Stimulated activated CD8-positive, alpha-beta memory T cell treated with anti-CD3 and anti-CD28 coated beads, Interleukin-7, amount 100 ng/mL, for 4 hours (primary cell): ENCODE measurements at places on chromosomes 16 and 17.
A peak's percentile ranks its signal among the peaks of the same experiment; 100 is the strongest.

GRCh38 chr17:44095647-44096496, 25.3 kb downstream of the G6PC3 start:
- no peak for DNase-seq

DNA sequence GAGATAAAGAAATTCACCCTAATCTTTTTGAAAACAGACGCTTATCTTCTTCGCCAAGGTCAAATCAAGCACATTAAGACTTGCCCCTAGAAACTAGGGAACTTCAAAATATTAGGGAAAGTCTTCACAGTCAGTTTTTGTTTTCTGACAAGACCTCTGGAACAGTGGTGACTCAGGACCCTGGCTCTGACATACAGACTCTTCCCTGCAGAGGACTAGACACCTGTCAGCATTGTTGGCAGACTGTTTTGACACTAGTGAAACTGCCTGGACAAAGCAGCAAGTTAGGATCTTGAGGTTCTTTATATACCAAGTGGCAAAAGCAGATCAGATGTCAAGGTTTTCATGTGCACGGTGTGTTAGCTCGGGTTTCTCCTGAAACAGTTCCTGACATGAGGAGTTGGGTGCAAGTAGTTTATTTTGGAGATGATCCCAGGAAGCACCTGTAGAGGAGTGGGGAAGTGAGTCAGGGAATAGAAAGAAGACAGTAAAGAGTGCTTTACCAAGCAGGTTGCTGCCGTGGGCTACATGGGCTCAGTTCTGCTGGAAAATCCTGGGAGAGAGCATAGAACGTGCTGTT, 182.0 kb upstream of the IRX5 start:
- DNase-seq: no peak

DNA sequence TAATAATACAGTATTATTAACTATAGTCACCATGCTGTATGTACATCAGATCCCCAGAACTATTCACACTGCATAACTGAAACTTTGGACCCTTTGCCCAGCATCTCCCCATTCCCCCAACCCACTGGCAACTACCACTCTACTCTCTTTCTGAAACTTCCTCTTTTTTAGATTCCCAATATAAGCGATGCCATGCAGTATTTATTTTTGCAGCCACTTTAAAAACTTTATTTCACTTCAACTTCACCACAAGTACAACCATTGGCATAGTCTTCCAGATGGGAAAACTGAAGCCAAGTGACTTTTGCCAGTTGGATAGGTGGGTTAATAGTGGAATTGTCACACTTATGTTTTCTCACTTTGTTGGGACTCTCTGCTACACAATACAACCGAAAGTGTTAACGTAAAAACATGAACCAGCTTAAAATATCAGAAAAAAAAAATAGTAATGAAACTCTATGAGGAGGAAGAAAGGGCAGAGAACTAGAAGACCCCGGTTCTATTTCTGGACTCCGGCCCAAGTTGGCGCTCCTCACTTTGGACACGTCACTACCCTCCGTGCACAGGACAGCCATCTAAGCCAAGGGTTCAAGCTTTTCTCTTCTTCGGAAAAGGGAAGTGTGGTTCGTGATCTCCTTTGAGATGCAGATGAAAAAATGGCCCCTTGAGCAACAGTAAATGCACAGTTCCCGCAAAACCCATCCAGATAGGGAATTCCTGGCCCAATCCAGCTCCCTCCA, 743 bp downstream of the SHCBP1 start:
- DNase-seq: no peak

- DNase-seq: no peak
Measured at GRCh38 chr16:57264950-57265371, 19.5 kb downstream of the PLLP start.

- no peak for DNase-seq
Measured at GRCh38 chr17:19787733-19788357, 39.7 kb upstream of the ALDH3A1 start.

DNA sequence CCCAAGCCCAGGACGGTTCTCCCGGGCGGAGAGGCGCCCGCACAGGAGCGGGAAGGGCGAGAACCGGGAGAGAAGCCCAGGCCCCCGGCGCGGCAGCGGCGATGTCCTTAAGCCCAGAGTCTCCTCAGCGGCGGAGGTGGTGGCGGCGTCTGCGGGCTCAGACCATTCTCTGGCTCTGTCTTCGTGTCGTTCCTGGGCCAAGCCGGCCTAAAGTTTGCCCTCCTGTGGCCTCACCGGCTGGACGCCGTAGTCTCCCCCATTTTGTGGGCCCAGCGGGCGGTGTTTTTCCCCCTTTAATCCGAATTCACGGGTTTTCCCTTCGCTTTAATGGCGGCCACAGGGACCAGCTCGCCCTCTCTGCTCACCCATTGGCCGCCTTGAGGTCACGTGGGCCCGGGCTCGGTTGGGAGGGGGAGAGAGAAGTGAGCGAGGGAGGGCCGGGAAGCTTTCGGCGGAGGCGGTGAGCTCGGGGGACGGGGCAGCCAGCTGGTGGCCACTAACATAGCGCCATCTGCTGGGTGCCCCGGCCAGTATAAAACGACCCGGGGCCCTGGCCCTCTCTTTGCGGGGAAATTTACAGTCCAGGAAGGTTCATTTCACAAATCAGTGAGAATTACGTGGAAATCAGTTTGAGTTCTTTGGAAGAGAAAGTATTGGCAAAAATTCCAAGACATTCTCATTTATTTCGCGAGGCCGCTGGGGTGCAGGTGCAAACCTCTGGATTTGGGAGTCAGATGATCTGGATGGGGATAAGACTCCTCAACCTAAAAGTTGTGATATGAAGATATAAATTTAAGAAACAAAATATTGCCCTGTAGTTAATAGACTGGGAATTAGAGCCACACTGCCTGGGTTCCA, 762 bp upstream of the MED13 start:
- peak; percentile 97 for DNase-seq

- no peak for DNase-seq
Measured at GRCh38 chr16:24540602-24541210, 1.3 kb downstream of the RBBP6 start.

DNA sequence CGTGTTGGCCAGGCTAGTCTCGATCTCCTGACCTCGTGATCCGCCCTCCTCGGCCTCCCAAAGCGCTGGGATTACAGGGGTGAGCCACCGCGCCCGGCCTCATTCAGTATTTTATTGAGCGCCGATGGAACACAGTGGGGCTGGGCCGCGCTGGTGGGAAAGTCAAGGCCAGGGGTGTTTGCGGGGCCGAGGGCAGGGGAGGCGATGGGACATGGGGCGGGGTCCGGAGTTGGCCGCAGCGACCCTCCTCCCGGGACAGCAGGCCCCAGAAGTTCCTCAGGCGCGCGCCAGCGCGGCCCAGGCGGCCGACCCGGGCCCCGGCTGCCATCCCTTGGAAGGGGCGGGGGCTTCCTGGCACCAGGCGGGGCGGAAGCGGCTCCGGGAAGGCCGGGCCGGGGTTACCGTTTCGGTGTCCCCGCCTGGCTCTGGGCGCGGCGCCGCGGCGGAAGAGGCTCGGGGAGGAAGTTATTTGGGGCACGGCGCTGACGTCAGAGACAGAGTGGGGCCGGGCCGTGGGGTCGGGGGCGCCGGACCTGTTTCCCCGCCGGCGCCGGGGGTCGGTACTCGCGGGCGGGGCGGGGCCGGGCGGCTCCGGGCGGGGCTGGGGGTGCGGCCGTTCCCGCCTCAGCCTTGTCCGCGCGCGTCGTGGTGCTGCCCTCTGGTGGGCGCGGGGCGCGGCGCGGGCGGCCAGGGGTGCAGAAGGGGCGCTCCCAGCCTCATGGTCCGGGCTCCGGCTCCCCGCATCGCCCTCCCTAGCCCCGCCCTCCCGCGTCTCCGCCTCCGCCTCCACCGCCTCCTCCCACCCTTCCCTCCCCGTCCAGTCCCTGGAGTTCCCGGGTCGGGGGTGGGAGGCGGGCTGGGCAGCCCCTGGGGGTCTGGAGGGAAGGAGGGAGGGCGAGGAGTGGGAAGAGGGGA, 952 bp upstream of the PRSS27 start:
- peak; percentile 66 for DNase-seq

GRCh38 chr17:50952013-50952412, 85.9 kb upstream of the TOB1 start:
- DNase-seq: no peak

DNA sequence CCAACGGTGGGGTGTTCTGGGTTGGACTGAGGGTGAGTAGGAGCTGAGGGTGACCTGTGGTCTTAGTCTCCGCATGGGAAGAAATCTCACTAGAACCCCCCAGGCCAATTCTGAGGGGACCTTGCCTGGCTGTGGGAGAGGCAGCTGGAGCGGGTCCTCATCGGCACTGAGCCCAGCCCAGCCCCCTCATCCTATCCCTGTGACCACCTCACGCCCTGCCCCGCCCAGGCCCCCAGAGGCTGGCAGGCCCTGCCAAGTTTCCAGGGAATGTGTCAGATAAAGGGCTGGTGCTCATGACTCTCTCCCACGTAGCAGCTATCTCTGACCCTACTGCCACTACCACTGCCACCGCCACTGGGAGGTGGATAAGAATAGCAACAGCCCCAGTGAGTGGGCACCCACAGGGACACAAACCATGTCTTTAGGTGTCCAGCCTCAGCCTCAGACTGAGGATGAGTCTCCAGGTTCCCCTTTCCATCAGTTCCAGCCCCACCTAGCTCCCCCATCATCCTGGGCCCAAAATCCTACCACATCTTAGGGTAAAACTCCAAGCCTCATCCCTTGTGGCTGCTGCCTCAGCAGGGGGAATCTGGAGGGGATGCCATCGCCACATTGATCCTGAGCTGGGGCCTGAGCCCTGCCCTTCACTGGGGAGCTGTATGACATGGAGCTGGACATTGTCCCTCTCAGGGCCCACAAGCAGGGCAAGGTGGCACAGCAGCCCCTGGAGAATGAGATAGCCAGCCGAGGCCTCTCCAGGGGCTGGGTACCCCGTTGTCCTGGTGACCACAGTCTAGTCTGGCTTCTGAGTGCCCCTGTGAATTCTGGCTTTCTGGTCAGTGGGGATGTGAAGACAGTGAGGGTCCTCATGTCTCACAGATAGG, 14.9 kb downstream of the CDH16 start:
- no peak for DNase-seq

DNA sequence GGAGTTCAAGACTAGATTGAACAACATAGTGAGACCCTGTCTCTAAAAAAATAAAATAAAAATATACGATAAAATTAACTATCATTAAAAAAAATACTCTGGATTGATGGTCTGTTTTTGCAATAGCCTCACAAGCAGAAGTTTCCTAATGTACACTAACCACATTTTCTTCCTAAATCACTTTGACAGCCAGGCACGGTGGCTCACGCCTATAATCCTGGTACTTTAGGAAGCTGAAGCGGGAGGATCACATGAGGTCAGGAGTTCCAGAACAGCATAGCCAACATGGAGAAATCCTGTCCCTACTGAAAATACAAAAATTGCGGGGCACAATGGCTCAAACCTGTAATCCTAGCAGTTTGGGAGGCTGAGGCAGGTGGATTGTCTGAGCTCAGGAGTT, 64.7 kb downstream of the HELZ start:
- no peak for DNase-seq

GRCh38 chr17:73759734-73760438, 115.6 kb upstream of the SDK2 start:
- no peak for DNase-seq

DNA sequence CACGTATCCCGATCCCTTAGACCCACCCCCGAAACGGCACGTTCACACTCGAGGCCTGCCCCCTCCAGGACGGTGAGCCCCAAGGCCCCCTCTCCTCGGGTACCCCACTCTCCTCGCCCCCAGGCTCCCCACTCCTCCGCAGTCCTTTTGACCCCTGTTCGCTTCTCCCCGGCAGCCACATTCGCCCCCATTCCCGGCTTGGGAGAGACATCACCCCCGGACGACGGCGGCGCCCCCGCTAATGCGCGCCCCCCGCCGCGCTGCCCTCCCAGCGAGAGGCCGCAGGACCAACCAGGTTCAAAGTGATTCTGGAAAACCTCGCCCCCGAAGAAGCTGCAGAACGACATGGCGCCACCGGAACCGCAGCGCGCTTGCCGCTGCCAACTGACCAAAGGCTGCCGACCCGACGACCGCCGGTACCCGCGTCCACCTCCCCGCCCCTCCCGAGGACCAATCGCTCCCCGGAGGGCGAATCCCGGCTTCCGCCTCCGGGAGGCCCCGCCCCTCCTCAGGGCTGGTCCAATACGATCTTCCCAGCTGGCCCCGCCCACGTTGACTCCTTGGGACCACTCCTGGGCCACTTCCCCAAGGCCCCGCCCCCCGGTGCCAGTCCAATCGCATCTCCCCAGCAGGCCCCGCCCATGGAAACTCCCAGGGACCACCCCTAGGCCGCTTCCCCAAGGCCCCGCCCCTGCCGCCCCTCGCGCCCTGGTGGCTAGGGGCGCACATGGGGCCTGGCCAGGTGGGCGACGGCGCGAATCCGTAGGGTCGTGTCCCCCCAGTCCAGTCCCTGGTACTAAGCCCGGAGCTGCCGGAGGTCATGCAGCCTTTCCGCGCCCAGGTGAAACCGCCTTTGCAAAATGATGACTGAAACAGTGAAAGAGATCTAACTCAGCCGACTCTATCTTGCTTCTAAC, at the start of gene MSRB1:
MSRB1 (minus strand) TSS at position 390 of the 917 bp plus-strand sequence; CDS start at position 347, 43 bp downstream.
- DNase-seq: peak; percentile 98

DNA sequence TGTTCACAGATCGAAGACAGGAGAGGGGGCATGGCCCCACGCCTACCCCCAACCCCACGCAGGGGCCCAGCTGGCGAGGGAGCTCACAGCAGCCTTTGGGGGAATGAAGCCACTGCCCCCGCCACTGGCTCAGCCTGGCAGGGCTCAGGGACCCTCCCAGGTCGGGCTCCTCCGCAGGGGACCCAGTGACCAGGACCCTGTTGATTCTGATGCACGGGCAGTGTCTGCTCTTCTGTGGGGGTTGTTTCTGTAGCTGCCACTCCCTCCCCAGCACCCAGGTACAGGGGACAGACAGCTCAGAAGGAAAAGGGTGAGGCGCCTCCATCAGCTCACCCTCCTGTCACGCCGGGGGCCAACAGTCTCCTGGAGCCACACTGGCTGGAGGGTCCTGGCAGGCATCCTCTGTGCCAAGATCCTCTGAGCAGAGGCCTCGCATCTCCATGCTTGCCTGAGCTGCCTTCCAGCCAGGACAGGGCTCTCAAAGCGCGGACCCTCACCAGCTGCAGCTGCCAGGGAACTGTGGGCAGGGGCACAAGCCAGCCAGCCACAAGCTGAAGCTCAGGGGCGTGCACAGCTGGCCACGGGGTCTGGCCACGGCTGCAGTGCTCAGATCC, 49.1 kb downstream of the ZNF778 start:
- no peak for DNase-seq

- DNase-seq: no peak
Measured at GRCh38 chr17:63463771-63464170, 13.1 kb upstream of the ACE start.

DNA sequence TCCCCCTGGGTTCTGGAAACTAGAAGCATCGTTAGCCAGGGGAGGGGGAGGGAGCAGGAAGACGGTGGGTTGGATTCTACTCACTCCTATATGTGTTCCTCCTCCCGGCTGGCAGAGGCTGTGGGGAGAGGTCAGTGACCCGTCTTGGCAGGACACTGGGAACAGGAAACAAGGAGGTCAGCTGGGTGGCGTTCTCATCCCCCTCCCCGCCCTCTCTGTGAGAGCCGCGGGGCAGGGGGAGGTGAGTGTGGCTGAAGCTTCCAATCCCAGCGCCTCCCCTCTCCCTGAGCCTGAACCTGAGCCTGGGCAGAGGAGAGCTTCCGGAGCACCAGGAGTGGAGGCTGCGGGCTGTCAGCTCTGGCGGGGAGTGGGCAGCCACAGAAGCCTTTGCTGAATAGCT, 12.5 kb downstream of the GPRC5C start:
- DNase-seq: no peak

GRCh38 chr16:50636753-50637374, 44.2 kb downstream of the SNX20 start:
- no peak for DNase-seq

GRCh38 chr16:349211-349610, 3.3 kb downstream of the AXIN1 start:
- no peak for DNase-seq
